Mammary microvascular endothelial cell (primary cell): ENCODE measurements at places on chromosomes 16 and 17. TPM values are rescaled to one million over a fixed set of nuclear protein-coding genes. Genes with fewer than 3 reads are reported as not detected.

TOX3 gene
- total RNA-seq: not detected in 2 replicates

EXOC3L1 gene
- 9.4 and 13.3 TPM in 2 replicates for total RNA-seq

HSPB9 gene
- not detected in 2 replicates for total RNA-seq

KRT33A gene
- not detected in 2 replicates for total RNA-seq

RIPOR1 gene
- total RNA-seq: 53.6 and 66.6 TPM in 2 replicates

GP1BA gene
- total RNA-seq: 0.05 TPM in 1 of 2 replicates, not detected in the other

ELP5 gene
- total RNA-seq: 32.8 and 37.0 TPM in 2 replicates

C1QL1 gene
- total RNA-seq: 0.93 TPM in 1 of 2 replicates, not detected in the other

KRTAP17-1 gene
- total RNA-seq: not detected in 2 replicates

KLHL11 gene
- 13.9 and 16.4 TPM in 2 replicates for total RNA-seq

KCNG4 gene
- not detected in 2 replicates for total RNA-seq

PRDM7 gene
- total RNA-seq: not detected in 2 replicates

DPEP2 gene
- 0.05 TPM in 1 of 2 replicates, not detected in the other for total RNA-seq

RECQL5 gene
- total RNA-seq: 9.9 and 11.3 TPM in 2 replicates

CMTM1 gene
- 1.9 and 4.0 TPM in 2 replicates for total RNA-seq
